ENCODE measurements at places on chromosomes 2 and 18.

GRCh38 chr2:168254158-168254935 is 7.0 kb upstream of the STK39 start:
- no peak for DNase-seq

DNA sequence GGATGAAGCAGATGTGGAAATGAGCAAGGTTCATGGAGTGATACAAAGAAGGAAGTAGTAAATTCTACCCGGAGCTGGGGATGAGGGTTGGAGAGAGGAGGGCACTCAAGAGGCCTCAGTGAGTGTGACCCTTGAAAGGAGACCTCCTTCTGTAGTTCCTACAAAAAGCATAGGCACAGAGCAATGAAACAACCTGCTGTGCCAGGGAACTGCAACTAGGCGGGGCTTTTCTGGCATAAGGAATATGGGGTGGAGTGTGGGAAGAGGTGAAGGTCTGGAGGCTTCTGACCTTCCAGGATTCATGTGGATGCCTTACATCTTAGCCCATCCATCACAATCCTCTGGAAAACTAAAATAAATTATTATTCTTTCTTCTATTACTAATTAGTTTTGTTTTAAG is 25.5 kb upstream of the PGAP1 start:
- DNase-seq: no peak

DNA sequence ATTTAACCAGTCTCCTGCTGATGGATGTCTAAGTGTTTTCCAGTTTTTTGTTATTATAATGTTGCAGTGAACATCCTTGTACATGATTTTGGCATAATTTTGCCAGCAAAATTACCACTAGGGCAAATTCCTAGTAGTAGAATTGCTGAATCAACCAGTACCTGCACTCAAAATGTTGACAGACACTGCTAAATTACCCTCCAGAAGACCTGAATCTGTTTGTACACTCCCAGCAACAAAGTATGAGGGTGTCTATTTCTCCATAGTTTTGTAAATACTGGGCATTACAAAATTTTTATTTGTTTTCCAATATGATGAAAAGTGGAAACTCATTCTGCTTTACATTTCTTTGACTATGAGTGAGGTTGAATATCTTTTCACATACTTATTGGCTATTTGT is 11.2 kb upstream of the MAT2A start:
- DNase-seq: no peak

- DNase-seq: peak; percentile 83
These were observed 114.7 kb upstream of the CYP1B1 start for GRCh38 chr2:38190542-38191218.

DNA sequence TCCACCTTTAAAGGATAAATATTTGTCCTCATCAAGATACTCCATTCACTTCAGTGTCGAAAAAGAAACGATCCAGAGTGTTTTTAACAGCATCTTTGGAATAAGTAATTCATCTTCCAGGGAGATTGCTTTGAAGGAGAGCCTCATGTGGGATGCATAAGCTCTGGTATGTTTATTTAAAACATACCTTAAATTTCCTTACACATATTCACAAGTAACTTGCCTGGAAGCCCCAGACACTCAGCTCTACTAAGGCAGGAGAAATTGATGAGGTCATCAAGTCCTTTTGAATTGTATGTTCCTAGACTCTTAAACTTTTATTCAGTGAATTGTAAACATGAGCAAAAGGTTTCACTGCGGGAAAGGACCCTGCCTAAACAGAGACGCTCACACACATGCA is 103.0 kb downstream of the CDK15 start:
- DNase-seq: peak; percentile 93

GRCh38 chr2:233476063-233476410 is 90.5 kb downstream of the USP40 start:
- DNase-seq: no peak

DNA sequence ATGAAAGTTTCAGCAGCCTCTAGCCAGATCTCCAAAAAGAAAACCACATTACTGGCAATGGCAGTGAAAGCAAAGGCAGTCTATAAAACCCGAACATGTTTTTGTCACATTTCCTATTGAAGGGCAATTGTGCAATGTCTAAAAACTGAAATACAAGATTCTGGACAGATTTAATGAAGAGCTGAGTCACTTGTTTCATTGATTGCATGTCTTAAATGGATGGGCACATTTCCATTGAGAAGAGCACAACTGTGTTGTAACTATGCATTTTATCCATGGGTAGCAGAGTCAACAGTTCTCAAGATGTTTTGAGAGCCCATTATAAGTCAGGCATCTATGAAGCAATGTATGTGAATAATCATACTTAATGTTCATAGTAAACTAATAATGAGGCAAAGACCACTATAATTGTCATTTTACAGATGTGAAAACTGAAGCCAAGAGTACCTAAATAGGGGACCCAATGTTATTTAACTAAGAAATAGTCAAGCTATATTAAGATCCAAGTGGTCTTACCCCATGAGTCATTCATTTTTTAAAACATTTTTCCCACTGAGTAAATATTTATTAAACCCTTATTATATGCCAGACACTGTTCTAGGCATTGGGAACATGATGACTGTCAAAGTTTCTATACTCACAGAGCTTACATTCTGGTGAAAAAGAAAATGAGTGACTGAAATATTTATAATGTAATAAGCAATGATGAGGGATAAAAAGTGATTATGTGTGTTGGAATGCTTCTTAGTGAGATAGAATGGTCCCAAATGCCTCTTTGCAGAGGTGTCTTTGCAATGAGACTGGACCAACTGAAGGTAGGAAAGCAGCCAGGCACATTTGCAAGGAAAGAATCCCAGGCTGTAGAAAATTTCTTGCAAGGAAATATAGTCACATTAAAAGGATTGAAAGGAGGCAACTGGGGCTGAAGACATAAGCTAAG is 818.9 kb upstream of the ACVR2A start:
- peak; percentile 40 for DNase-seq

DNA sequence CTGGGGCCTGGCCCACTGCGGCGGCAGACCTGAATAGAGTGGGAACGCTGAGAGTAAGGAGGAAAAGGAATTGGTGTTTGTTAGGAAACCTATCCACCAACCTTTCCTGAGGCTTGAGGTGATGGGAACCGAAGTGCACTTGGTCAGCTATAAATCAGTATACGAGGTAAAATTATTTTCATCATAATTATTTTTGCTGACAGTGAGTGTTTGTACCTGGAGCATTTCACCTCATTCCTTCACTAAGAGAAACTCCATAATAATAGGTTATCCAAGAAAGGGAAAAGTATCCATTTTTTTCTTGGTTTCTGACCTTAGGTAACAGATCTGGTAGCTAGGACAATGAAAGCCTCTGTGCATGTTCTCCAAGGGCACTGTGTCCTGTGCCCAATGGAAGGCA is 138.6 kb upstream of the RGPD4 start:
- no peak for DNase-seq

DNA sequence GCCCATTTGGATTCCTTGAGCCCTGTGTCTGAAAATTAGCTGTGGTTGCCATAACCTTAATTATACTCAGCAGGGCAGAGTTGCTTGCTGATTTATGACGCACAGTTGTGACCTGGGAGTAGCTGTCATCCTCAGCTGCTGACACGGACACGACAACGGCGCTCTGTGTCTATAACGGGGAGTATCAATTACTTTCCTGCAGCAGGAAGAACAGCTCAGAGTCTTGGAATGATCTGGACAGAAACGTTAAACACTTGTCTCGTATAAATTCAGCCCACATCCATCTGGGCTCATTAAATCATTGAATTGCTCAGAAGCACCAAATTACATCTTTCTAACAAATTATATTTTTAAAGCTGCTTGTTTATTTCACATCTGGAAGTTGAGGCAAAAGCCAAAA is 116.3 kb downstream of the SEPTIN10 start:
- peak; percentile 41 for DNase-seq

DNA sequence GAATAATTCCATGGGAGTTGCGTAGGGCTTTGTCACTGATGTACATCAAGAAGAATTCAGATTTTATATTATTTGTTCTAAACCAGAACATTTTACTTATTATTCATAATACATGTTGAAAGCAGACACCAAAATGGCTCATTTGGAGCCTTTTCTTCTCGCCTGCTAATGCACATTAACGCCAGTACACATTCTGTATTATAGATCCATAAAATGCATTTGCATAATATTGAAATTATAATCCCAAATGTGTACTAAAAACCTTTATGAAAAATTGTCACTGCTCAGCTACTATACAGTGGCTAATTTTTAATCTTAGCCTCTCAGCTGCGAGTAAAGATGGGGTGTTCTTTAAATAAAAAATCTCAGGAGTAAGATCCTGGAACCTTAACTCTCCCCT is 452.2 kb upstream of the HNRNPA3 start:
- DNase-seq: no peak

DNA sequence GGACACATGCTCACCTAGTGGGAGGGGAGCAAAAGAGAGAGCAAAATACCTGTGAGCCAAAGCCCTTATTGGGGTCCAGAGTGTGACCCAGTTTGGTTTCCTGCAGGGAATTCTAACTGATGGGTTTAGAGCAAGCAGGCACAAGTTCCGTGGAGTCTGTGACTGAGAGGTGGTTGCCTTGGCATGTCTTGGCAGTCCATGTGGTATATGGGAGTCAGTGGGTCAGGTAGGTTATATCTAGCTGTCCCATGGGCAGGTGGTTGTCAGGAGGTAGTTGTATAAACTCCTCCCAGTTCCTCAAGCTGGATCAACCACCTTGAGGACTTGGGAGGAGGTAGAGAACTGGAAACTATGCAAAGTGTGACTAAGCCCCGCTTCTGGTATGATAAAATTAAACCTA is 452.8 kb upstream of the VWC2L start:
- DNase-seq: no peak

DNA sequence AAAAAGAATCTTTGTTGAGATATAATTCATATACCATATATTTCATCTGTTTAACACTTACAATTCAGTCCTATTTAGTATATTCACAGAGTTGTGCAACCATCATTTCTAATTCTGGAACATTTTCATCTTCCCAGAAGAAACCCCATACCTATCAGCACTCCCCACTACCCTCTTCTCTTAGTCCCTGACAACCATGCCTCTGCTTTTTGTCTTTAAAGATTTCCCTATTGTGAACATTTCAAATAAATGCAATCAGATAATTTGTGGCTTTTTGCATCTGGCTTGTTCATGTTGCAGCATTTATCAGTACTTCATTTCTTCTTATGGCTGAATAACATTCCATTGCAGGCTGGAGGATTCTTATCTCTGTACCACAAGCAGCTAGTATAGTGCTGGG is 305.9 kb upstream of the MEX3C start:
- DNase-seq: no peak

DNA sequence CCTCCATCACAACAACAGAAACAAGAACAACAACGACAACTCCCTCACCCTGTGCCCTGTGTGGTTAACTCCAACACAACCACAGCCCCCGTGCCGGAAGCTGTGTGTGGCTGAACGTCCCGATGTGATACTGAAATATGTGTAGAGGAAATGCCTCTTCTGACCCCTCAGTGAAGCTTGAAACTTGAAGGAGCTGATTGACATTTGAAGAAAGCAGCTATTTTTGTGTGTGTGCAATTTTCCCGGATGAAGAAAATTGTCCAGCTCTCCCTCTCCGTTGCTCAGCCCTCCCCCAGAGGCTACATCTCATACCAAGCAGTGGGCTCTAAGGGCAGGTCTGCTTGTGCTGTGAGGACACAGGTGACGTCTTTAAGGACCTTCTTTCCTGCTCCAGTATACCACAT is 173.8 kb downstream of the ICOS start:
- no peak for DNase-seq

GRCh38 chr18:3479978-3480509 is 30.1 kb downstream of the TGIF1 start:
- no peak for DNase-seq

GRCh38 chr2:238287737-238288649 is at the start of gene PER2:
PER2 (minus strand) TSS chr2:238288610; CDS start chr2:238277936, 10,674 bp downstream.
- peak; percentile 90 for DNase-seq

- no peak for DNase-seq
These were observed 101.6 kb downstream of the LBH start for GRCh38 chr2:30332791-30333453.

GRCh38 chr2:11155381-11156035 is at the start of gene SLC66A3:
SLC66A3 (plus strand) TSS chr2:11155467; CDS start chr2:11155547, 80 bp downstream.
- DNase-seq: peak; percentile 90

DNA sequence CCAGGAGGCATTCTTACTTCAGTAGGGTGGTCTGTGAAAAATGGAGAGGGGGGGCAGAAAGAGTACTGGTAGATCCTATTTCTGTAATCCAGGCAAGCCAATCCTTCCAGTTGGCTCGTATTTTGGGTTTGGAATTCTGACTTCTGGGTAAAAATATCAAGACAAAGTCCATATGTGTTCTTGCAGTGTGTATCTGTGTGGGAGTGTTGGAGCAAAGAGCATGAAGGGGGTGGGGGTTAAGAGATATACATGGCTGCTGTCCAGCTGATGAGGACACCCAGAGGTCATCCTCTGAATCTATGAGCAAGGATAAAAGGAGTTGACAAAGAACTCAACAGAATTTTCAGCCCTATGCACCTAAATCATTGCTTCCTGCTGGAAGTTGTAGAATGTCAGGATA is 375.8 kb upstream of the PIK3C3 start:
- DNase-seq: no peak

DNA sequence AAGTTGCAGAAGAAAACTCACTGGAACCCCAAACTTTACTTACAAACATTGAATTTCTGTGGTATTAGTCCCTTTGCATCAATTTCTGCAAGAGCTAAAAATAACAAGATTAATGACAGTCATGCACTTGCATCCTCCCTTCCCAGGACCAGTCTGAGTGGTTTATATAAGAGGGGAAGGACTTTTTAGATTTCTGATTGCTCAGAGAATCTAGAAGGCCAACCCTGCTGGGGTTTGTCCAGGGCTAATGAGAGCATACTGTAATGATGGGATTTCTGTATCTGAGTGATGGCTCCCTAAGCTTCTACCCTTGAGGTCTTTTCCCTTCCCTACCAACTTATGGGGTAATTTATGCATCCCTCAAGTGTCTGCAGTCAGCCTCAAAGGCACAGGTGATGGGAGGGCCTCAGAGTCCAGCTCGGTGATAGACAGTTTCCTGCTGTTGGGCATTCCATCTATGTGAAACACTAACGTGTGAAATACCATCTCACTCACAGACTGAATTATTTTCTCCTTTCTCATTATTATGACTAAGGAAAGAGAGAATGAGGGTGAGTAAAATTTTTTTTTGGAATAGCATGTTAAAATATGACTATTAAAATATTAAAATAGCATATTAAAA is 556.3 kb downstream of the RIT2 start:
- DNase-seq: no peak

- DNase-seq: no peak
These were observed 11.7 kb downstream of the COPS8 start for GRCh38 chr2:237097326-237097910.

- DNase-seq: no peak
These were observed 150.8 kb downstream of the LDLRAD4 start for GRCh38 chr18:13369353-13369752.

GRCh38 chr18:67865400-67865799 is 348.9 kb upstream of the DSEL start:
- DNase-seq: no peak

DNA sequence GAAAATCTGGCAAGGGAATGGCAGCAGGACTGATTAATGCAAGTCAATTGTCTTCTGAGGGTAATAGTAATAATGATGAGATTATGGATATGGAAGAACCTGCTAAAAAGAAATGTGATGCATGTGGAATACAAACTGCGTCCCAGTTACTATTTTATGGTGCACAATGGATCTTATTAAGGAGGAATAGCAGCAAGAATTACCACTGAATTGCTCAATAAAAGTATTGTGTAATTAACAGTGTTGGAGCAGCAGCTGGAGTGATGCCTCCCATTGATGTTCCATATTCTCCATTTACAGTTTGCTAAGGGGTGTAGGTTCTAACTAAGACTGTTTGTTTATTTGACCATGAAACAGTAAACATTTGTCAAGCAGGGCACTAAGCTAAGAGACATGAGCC is 167.9 kb downstream of the HRH4 start:
- no peak for DNase-seq
